ENCODE measurements at places on chromosomes 4 and X.

DNA sequence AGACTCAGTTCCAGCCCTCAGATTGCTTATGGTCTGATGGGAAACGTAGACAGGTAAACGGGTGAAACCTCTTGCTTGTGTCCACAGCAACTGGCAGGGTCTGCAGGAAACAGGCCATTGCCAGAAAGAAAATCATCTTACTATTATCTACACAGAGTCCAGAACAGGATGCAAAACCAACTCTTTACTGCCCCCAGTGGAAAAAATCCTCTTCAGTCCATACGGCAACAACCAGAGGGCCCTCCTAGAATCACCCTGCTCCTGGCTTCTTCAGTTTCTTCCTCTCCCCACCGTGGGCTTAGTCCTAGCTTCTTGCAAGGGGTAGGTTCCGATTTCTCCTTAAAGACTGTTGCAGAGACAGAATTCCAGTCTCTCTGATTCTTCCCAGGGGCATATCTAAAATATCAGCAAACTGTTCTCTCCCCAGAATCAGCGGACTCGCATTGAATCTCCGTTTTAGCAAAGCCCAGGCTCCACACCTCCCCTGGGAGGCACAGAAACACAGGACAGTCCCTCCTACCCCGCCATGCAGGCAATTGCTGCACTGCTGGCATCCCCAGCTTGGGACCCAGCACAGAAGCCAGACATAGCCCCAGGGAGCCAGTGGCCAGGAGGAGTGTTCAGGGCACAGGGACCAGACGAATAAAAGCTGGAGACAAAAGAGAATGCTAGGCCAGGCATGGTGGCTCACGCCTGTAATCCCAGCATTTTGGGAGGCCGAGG, 41.0 kb upstream of the SH3RF1 start:
- no peak for DNase-seq

- DNase-seq: no peak
These were observed 309.3 kb downstream of the FRMPD4 start for GRCh38 chrX:12447448-12448064.

DNA sequence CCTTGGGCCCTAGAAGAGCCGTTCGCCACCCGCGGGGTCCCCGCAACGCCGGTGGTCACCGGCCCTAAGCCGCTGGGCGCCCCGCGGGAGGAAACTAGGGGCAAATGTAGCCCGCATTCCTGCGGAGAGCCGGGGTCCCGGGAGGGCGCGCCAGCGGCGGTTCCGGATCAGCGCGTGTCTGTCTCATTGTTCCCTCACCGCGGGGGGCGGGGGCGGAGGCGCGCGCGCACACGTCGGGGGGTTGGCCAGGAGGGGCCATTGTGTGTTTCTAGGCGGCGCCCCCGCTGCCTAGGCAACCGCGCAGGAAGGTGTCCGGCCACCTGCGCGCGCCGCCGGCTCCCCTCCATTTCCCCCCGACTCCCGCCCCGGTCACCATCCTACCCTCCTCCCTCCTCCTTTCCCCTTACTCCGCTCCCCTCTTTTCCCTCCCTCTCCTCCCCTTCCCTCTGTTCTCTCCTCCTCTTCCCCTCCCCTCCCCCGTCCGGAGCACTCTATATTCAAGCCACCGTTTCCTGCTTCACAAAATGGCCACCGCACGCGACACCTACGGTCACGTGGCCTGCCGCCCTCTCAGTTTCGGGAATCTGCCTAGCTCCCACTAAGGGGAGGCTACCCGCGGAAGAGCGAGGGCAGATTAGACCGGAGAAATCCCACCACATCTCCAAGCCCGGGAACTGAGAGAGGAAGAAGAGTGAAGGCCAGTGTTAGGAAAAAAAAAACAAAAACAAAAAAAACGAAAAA, 789 bp upstream of the DDX3X start:
- peak; percentile 83 for DNase-seq

GRCh38 chr4:153506341-153507309, 40.5 kb downstream of the TMEM131L start:
- no peak for DNase-seq

DNA sequence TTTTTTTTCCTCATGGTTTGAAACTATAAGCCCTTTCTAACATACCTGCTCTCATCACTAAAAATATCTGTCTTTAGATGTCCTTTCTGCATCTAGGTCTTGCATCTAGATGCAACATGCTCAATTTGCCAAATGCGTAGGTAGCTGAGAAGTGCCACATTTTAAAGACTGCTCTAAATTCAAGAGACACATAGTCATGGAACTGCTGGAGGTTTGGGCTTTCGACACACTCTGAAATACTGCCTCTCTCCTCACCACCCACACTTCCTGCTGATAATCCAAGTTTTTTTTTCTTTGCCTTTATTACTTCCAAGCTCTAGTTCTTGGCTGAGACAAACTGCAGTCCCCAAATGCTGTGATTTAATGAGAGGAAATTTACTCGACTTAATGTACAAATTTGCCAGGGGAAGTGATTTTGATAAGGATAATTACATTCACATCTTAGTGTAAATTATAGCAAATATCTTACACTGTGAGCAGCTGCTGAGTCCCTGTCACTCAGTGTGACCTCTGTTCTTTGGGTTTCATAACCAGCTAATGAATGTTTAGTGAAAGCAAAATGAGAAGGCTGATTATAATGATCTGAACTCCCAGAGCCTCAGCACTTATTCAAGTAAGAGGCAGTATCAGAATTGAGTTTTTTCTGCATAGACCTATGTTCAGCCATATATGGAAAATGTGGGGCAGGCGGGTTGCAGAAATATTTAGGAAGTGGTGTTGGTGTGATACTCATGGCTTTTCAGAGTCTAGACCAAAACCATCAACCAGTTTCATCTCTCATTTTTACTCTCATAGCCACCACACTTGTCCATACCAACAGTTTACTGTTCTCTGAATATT, 31.3 kb downstream of the DRD5 start:
- DNase-seq: no peak

DNA sequence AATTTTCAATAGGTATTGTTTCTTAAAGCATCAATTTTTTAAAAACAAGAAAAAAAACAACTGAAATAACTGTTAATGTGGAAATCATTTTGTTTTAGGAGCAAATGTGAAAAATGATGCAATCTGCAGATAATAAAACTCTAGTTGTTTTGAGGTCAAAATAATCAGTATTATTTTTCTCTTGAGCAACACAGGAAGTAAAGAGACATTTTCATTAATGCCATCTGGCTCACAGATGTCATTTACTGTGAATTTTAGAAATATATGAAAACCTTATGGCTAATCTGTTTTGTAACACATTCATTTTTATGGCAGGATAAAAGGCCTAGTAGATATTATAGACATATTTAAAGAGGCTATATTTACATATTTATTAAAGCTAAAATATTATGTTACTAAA, 141.6 kb downstream of the PCDH18 start:
- no peak for DNase-seq

GRCh38 chrX:46961097-46961496, 48.9 kb downstream of the JADE3 start:
- DNase-seq: no peak

- no peak for DNase-seq
These were observed 252.6 kb downstream of the BANK1 start for GRCh38 chr4:102042871-102043802.

DNA sequence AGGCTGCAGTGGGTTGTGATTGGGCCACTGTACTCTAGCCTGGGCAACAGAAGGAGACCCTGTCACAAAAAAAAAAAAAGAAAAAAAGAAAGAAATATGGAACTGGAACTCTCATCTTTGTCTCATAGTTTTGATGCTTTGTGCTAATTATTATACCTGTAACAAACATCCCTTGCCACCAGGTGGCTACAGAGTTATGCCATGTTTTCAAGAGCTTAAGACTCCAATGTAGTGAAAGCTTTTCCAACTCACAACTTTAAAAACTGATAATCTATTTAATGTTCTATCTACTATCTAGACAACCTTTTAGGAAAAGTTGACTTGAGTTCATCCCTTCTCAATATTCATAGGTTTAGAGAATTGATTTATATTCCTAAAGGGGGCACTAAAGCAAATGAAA, 42.4 kb downstream of the HTR2C start:
- DNase-seq: no peak

DNA sequence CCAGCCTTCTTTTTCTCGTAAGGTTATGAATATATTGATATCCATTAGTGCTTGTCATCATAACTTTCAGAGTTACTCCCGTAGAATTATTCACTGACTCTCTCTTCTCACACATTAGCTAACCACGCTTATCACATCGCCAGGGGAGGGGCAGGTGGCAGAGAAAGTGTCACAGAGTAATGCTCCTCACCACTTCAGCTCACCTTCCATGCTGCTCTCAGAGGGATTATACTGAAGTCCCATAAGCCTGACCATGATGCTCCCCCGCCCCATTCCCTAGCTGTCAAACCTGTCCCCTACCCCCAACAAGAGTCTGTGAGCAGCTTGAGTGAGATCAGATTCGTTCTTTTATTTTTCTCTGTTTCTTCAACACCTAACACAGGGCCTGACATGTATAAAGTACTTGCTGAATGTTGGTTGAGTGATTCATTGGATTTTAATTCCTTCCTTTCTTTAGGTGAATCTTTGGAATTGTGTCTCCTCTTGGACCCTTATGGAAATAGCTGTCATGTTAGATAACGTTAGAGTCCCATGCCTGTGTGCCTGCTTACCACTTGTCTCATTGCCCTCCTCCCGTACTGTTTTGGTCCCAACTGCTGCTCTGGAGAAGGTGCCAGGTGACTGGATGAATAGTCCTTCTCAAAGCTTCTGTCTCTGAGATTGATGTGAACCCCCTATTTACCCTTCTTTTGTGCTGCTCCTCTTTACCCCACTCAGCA, 55.1 kb downstream of the RS1 start:
- DNase-seq: no peak

DNA sequence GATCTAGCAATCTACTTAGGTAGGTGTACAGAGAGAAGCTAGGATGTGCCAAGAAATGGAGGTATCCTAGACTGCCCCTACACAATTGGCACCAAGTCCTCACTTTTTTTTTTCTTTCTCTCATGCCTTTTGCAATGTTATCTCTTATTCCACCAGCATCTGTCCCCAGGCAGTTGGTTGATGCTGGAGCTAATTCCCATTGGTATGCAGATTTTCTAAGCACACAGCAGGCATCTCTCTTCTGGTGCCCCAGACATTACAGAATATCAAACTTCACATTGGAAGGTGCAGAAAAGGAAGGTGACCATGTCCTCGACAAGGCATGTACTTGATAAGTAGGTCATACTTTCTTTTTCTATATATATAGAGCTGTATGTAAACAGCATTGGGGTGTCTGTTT, 21.6 kb downstream of the LUZP4 start:
- DNase-seq: no peak

GRCh38 chr4:109559625-109559982, 442 bp upstream of the MCUB start:
- peak; percentile 50 for DNase-seq

DNA sequence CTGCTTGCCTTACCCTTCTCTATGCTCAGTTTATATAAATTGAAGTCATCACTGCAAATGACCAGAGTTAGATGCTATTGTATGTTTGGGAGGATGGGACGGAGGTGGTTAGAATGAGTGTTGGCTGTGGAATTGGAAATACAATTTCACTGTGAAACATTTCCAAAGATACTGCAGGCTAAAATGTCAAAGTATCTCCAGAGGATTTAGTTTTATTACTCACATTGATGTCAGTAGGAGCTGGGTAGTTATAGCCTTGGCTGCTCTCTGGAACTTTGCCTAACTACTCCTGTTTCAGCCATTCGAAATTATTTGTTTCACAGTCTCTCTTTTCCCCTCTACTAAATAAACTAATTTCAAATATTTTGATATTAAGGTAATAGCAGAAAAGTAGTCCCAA, 92.6 kb upstream of the PPP3CA start:
- DNase-seq: no peak

DNA sequence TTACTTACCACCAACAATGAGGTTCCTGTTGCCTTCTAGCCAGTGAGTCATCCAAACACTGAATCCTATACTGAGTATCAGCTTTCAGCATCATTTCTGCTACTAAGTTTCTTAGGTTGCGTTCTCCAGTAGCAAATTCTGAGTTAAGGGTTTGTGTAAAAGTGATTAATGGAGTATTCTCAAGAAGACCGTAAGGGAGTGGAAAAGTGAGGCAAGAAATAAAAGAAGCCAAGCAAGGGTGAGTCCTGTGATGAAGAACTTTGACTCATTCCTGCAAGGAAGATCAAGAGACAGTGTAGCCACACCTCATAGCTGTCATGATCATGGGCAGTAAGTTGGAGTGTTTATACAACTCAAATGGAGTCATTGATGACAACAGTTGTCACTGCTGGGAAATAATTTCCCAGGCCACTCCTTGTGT, 446.2 kb downstream of the RAPGEF2 start:
- DNase-seq: no peak

DNA sequence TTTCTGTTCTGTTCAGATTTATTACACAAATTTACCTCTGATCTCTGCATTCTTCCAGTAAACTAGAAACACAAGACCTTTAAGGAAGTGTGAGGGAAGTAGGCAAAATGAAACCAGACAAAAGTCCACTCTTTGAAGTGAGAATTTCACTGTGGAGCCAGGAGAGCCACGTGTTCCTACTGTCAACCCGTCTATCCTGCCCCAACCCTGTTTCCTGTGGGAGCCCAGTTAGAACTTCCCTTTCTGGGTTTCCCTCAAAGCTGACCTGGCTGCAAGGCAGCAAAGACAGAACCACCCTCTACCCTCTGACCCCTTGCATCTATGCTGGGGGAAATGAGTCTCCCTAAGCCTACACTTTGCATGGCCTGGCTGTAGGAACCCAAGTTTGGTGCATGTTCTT, 40.0 kb downstream of the TMEM144 start:
- DNase-seq: no peak

GRCh38 chr4:7843831-7844593, 95.6 kb downstream of the AFAP1 start:
- DNase-seq: peak; percentile 80

- no peak for DNase-seq
These were observed 1.1 kb downstream of the HCFC1 start for GRCh38 chrX:153970357-153971123.

GRCh38 chrX:87873347-87873941, 355.8 kb downstream of the KLHL4 start:
- DNase-seq: no peak

GRCh38 chr4:87884976-87885549, 52.3 kb downstream of the MEPE start:
- DNase-seq: no peak

DNA sequence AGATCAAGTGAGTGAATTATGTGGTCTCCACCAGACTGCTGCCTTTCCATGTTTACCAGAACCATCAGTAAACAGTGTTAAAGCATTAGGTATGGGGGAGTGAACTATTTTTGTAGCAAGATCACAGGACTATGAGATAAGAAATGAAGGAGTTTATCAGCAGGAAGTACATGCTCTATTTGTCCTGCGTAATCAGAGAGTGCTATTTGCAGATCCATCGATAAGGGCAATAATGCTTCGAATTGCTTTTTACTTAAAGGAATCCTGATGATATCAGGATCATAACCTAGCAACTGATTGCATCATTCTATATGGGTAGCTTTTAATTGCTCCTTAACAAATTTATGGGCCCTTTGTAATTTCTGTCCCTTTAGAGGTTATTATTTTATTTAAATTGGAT, 57.1 kb downstream of the RBM46 start:
- DNase-seq: no peak

DNA sequence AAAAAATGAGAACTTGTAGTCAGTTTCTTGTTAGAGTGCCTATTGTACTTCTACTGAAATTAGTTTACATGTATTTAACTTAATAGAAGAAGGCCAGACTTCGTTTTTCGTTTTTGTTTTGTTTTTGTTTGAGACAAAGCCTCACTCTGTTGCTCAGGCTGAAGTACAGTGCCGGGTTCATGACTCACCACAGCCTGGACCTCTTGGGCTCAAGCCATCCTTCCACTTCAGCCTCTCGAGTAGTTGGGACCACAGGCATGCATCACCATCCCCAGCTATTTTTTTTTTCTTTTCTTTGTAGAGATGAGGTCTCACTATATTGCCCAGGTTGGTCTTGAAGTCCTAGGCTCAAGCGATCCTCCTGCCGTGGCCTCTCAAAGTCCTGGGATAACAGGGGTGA, 793.9 kb downstream of the ADGRL3 start:
- DNase-seq: no peak
